ENCODE measurements at places on chromosomes 4 and X.

DNA sequence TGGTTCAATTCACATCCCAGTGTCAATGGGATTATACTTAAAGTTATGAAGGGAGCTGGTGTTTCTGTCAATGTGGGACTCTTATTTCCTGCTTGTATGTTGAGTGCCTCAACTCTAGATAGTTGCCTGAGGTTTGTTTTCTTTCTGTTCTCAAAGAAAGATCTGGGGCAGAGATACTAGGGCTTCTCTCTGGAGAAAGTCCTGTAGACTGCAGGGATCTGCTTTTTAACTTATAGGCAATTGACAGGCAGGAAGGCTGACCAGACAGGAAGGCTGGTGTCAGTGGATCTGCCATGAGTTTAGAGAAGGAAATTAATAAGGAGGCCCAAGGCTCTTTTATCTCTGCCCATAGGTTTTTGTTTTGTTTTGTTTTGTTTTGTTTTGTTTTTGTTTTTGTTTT is 64.0 kb upstream of the PRKX start:
- no peak for DNase-seq

GRCh38 chr4:186634591-186635128 is 79.3 kb upstream of the MTNR1A start:
- no peak for DNase-seq

- peak; percentile 7 for DNase-seq
Observed at GRCh38 chr4:185039508-185040273, 21.4 kb downstream of the HELT start.

- no peak for DNase-seq
Observed at GRCh38 chrX:318068-318738, 393 bp downstream of the GTPBP6 start.

- DNase-seq: no peak
Observed at GRCh38 chr4:26490111-26490959, at the start of gene CCKAR. CCKAR (minus strand) TSS chr4:26490484; CDS start chr4:26490267, 217 bp downstream.

GRCh38 chr4:168693750-168694490 is 197.1 kb downstream of the PALLD start:
- DNase-seq: no peak

All from anterior cingulate cortex (tissue), 58 donors.